ENCODE measurements at places on chromosomes 16 and 17. TPM values are rescaled to one million over a fixed set of nuclear protein-coding genes. Genes with fewer than 3 reads are reported as not detected.

DNA sequence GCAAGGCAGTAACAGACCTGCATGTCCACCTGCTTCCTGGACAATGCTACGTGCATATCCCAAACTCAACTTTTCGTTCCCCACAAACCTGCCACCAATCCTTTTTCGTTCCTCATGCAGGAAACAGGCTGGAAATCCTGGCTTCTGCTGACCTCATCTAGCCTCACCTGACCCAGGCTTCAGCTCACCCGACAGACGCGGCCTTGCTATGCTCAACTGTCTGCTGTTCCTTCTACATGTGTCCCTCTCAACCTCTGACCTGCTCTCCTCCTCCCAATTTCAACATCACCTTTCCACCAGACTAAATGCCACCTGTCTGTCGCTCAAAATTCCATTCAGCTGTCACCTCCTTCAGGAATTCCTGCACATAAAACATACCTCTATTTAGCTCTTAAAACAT lies 44.5 kb downstream of the XPO6 start:
- DNase-seq = no peak

DNA sequence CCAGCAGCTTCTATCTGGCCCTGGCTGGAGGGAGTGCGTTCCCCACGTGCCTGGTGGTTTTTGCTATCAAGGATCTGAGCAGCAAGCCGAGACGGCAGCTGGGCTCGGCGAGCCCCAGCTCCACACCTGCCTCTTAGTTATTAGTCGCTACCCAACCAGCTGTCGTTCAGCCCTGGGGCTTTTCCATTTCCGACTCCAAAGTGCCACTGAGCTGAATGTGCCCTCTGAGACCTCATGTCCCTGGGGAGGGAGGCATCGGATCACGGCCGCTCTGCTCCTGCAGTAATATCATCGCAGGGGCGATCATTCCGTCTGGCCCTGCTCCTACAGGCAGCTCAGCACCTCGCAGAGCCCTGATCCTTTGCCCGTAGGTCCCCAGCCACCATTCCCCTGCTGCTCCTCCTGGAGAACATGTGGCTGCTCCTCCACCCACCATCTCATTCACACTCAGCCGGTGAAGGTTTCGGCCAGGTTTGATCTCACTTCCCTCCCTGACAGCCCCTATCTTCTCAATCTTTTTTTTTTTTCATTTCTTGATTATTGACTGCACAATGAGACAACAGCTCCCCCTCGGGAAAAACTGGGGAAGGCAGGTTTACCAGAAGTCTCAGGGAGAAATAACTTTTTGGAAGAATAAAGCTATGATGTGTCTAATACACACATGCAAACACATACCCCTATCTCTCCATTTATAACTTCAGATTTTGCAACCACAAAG lies 86.7 kb downstream of the ZFHX3 start:
- peak; percentile 28 for DNase-seq

GRCh38 chr16:84207251-84207650 lies 16.3 kb downstream of the ADAD2 start:
- no peak for DNase-seq

GRCh38 chr16:48575471-48576050 lies 34.4 kb downstream of the N4BP1 start:
- DNase-seq = no peak

Gene FHOD1
- 93.4 TPM for total RNA-seq

Gene CHD9NB
- 0.26 TPM for total RNA-seq
